ENCODE measurements at places on chromosomes 11 and 22.

GRCh38 chr11:86374069-86374468 lies 618 bp upstream of the CCDC81 start:
- no peak for DNase-seq

- no peak for DNase-seq
Observed at GRCh38 chr22:45582955-45583320, 80.3 kb downstream of the FBLN1 start.

GRCh38 chr22:18029686-18030267 lies 5.4 kb upstream of the MICAL3 start:
- no peak for DNase-seq

- no peak for DNase-seq
Observed at GRCh38 chr11:131980888-131981668, 610.7 kb downstream of the NTM start.

DNA sequence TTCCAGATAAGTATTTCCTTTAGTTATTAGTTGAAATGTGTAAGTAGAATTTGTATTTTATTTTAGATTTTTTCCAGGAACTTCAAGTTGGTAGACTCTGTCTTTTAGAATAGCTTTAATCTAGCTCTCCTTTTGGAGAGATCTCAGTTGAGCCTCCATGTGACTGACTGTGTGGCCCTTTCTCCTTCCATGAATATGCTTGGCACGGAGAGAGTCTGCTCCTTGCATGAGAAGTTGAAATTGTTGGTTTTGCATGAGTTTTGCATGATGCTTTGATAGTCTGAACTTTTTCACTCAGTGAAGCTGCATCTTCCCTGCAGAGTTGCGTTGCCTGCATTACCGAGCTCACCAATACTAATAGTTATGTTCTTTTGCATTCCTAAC lies 32.8 kb upstream of the CTTN start:
- no peak for DNase-seq

GRCh38 chr11:124278261-124278660 lies 22.1 kb downstream of the OR8G5 start:
- no peak for DNase-seq

DNA sequence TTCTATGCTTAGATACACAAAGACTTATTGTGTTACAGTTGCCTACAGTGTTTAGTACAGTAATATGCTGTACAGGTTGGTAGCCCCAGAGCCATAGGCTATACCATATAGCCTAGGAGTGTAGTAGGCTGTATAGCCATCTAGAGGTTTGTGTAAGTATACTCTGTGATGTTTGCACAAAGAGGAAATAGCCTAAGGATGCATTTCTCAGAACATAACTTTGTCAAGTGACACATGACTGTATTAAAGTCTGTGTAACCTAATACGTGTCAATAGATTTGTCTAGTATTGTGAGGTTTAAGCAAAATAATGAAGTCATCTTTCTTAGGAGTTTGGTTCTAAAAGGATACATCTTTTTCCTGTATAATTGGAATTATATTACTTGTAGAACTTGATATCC lies 5.5 kb downstream of the ZC3H12C start:
- peak; percentile 16 for DNase-seq

- no peak for DNase-seq
Observed at GRCh38 chr11:69004411-69005182, 8.4 kb downstream of the MRGPRF start.

DNA sequence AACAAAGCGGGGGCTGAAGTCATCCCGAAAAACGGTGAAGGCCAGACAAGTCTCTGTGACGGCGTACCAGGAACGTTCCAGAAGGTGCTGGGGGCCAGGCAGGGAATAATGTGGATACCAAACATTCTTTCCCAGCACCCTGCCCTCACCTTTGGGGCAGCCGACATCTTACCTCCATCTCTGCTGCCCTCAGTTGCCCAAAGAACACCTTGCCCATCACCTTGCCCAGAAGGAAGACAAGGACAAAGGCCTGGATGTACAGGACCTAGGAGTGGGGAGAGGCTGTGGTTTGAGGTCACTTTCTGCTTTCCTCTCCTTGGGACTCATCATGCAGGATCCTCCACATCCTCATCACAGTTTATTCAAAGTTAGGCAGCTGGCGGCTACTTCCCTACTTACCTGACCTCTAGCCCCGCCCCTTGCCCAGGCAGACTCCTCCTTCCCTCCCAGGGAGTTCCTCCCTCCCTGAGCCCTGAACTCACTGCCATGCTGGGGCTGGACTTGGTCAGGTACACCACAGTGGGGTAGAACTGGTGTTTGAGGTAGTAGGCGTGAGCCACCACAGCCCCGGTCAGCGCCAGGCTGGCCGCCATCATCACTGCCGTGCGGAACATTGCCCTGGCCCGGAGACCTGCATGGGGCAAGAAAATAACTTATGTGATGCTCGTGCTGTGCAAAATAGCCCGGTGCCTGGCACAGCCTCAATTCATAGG lies 1.2 kb downstream of the SYVN1 start:
- peak; percentile 75 for DNase-seq

- DNase-seq = no peak
Observed at GRCh38 chr11:119251114-119251513, 45.0 kb downstream of the CBL start.

- DNase-seq = peak; percentile 19
Observed at GRCh38 chr11:73047773-73048371, 94.2 kb downstream of the FCHSD2 start.

- DNase-seq = no peak
Observed at GRCh38 chr22:23146478-23147205, 1.4 kb downstream of the RAB36 start.

DNA sequence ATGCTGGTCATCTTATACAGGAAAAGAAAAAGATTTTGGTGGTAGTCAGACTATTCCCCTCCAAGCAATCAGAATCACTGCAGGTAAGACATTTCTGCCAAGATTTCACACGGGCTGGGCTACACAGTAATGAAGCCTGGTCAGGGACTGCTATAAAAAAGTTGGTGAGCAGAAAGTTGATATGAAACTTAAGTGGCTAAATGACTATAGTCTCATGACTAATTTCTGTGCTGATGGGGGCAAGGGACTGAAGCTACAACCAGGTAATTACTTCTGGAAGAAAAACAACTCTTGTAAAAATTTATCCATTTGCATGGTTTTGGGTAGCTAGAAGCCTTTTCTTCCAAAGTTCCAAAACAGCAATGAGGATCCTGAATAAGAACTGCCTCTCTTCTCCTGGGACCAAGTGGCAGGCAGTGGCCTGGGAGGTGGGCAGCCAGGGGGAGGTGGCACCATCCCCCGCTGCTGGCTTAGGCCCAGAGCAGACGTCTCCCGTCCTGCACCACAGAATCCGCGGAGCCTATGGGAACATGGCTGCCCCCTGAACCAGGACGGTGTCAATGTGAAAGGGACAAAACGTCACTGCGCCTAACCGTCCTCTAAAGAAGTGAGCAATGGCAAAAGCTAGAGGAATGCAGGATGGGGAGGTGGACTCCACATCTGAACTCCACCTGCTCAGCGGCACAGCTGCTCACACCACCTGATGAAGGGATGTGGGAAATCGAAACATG lies 122.6 kb upstream of the LMO1 start:
- no peak for DNase-seq

DNA sequence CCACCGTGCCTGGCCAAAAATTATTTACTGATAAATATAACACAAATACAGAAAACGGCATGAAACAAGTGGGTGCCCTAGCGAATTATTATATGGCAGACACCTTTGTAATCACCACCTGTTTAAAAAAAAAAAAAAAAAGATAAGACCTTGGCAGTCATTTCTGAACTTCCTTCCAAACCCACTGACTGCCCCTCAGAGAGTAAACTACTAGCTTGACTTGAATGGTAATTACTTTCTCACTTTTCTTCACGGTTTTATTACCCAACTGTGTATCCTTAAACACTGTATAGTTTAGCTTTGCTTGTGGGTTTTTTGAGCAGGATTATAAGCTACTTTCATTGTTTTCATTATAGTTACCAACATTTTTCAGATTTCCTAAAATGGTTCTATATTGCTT lies 23.7 kb downstream of the SFI1 start:
- DNase-seq = no peak

- no peak for DNase-seq
Observed at GRCh38 chr11:133726542-133726941, 118.8 kb downstream of the SPATA19 start.

- DNase-seq = no peak
Observed at GRCh38 chr22:17281026-17281425, 61.8 kb upstream of the ADA2 start.

DNA sequence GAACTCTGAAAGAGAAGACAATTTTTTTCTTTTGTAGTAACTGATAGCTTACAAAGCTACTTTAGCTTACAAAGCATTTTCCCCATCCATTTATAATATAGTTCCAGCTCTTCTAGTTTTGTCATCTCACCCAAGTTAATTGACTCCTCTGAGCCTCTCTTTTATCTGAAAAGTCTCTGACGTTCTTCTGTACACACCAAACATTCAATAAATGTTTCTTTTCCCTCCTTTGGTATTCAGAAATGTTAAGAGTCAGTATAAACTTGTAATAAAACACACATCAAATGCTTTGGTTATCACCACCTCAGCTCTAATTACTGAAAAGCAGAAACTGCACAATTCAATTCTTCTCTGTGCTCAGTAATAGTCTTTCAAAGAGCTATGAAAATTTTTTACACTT lies 5.9 kb downstream of the CCDC90B start:
- no peak for DNase-seq

- no peak for DNase-seq
Observed at GRCh38 chr22:47340851-47341436, 578.5 kb downstream of the TBC1D22A start.

DNA sequence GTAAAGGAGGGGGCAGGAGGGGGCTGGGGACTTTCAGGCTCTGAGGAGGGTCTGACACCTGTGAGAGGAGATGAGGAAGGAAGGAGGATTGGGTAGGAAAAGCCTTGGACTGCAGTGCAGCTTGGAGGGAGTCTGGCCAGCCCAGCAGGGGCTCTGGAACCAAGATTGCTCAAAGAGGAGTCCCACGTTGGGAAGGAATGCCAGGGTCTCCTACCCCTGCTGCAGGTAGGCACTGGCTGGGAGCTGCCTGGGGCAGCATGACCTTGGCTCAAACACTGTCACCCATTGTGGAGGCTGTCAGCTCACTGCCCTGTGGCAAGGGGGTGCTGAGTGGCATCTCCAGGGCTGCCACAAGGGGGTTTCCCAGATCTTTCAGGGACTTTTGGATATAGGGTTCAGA lies 94.5 kb downstream of the RPS6KA4 start:
- DNase-seq = no peak

DNA sequence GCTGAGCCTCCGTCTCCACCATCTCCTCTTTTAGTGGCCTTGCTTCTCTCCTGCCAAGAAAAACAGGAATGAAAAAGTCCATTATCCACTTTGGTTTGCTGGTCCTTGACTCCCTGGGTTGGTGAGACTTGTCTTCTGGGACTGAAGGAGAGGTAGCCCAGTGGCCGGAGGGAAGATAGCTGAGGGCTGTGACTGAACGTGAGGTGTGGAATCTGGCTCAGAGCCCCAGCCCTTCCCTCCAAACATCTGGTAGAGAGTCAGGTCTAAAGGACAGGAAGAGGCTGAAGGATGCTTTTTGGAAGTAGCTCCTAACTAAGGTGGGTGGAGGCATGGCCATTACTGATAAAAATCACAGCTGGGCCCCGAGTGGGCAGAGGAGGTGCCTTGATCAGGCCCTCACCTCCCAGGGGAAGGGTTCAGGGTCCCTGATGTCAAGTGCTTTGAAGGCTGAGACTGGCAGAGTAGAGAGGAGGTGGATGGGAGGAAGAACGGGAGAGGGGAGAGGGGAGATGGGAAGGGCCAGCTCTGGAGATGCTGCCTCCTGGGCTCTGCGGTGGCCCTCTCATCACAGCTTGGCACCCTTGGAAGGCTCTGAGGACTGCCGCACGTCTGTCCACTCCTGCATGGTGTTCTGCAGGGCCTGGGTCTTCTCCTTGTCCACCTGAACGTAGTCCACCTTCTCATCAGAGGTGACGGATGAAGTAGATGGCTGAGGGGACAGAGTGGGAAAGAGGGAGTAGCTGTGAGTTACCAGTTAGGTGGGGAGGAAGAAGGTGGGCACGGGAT lies 30.2 kb downstream of the USP35 start:
- DNase-seq = no peak

- DNase-seq = peak; percentile 17
Observed at GRCh38 chr11:113167599-113167998, 146.8 kb upstream of the TTC12 start.

DNA sequence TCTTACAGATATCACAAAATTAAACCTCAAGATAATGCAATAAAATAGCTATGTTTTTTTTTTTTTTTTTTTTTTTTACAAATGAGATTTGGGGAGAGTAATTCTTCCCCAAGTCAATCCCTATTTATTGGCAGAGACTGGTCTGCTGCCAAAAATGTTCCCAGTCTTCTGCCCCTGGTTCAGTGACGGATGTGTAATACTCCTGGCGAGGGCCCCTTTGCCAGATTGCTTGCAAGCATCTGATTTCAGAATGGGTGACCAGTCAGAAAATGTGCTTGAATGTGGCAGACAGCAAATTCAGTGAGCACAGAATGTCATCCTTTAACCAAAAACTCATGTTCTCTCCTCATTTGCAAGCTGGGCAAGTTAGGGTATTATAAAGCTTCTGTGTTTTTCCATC lies 363.8 kb upstream of the MTNR1B start:
- no peak for DNase-seq

DNA sequence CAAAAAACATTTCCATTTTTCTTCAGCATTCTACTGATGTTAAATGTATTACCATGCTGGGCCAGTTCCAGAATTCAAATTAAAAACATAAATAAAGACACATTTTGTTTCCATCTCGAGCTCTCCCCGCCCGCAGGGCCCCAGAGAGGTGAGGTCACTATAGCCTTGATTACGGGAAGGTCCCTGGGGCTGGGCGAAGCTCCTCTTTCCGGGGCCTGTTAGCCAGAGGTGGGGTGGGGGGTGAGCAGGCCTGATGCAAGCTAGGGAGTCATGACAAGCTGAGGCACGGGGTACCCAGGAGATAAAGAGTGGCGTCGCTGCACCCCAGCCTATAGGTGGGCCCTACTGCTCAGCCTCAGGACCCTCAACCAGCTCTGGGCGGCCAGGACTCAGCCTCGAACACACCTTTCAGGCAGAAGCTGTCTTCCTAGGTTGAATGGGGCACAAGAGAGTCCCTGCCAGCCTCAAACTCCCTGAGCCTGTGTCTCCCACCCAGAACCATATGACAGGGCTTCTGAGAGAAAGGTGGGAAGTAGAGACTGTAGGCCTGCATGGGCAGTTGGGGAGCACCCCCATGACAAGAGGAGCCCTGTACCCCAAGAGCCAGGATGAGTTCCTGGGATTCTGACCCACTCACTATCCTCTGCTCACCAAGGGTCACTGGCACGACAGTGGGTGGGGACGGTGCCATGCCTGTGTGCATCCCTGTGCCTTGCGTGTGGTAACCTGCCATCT lies 34.8 kb downstream of the KCNQ1OT1 start:
- DNase-seq = no peak

DNA sequence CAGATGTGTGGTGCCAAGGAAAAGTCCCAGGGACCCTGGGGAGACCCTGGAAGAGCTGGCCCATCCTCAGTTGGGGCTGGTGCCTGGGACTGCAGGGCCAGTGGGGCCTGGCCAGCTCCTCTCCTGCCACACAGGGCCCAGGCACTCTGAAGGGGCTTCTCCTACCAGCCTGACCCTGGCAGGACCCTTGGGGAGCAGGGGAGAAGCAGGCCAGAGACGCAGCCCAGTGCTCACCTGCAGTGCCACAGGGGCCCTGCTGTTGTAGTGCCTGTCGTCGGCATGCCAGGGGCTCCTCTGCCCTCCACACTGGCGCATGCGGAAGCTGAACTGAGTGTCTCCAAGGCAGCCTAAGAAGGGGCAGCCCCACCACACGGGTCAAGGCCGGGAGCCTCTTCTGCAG lies 9.1 kb downstream of the DENND6B start:
- DNase-seq = no peak

Data from HT-29 (cell line).